ENCODE measurements at places on chromosomes 6 and 20.

- DNase-seq, result no peak
Observed at GRCh38 chr20:6953611-6954010, 186.1 kb downstream of the BMP2 start.

DNA sequence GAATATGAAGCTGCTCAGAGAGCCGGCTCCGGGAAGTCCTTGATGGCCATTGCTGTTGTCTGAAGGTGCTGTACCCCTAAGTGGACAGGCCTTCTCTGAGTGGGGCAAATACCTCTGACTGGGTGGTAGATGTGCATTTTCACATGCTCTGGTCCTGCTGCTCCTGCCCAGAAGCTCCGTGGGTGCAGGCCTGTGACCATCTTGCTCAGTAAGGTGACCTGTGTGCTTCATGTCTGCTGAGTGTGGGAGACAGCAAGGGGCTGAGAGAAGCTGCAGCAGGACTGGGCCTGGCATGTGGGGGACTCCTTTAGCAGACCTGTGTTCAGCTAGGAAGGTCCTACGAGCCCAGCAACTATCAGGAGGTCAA lies 5.0 kb downstream of the SPATA2 start:
- no peak for DNase-seq

DNA sequence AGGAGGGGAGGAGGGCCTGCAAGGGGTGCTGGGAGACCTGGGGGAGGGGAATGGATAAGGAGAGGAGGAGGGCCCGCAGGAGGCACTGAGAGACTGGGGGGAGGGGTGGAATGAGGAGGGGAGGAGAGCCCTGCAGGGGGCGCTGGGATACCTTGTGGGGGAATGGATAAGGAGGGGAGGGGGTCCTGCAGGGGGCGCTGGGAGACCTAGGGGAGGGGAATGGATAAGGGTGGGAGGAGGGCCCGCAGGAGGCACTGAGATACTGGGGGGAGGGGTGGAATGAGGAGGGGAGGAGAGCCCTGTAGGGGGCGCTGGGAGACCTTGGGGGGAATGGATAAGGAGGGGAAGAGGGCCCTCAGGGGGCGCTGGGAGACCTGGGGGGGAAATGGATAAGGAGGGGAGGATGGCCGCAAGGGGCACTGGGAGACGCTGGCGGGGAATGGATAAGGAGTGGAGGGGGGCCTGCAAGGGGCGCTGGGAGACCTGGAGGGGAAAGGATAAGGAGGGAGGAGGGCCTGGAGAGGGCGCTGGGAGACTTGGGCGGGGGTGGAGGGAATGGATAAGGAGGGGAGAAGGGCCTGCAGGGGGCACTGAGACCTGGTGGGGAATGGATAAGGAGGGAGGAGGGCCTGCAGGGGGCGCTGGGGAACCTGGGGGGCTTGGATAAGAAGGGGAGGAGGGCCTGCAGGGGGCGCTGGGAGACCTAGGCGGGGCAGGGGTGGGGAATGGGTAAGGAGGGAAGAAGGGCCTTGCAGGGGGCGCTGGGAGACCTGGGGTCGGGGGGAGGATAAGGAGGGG lies 1.3 kb upstream of the CTCFL start:
- DNase-seq, result no peak

DNA sequence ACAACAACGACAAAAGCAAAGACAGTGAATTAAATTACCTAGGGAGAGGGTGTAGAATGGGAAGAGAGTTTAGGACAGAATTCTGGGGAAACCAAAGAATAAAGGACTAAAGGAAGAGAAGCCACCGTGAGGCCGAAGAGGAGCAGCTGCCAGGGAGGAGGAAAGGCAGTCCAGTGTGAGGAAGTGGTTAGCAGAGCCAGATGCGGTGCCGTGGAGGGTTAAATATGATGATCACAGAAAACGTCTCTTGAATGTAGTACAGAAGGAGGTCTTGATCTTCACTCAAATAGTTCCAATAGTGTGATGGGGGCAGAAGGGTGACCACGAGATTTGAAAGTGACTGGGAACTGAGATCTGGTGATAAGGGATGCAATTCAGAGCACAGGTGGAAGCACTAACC lies 67.7 kb downstream of the TMEM244 start:
- DNase-seq, result no peak

DNA sequence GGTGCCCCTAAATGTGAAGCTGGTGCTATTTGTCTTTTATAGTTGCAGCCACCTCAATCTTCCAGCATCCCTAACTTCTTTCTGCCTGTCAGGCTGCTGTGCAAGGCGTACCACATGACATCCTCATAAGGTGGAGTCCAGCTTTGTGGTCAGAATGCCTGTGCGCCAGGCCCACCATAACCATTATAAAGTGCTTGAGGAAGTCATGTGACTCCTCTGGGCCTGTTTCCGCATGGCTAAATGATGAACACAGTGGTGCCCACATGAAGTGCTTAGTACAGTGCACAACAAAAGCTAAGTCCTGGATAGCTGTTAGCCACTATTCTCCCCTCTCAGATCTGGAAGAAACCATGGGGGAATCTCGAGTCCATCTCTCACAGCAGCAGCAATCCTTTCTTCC lies 75.6 kb downstream of the INSM1 start:
- DNase-seq, result no peak

DNA sequence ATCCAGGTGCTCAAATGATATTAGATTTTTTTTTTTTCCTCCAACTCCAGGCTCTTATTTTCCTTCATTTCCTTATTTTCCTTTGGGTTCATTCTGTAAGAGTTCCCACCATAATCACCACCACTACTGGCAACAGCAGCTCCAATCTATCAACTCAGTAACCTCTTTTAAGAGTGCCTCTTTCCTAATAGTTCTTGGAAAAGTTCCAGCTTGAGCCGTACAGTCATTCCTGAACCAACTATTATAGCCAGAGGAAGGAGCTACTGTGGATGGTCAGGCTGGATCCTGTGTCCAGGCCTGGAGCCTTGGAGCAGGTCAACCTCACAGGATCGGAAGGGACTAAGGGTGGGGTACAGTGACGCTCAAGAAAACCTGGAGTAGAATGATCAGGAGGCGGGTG lies 4.2 kb upstream of the ANGPT4 start:
- no peak for DNase-seq

- no peak for DNase-seq
Observed at GRCh38 chr6:145548933-145549648, 186.2 kb downstream of the EPM2A start.

DNA sequence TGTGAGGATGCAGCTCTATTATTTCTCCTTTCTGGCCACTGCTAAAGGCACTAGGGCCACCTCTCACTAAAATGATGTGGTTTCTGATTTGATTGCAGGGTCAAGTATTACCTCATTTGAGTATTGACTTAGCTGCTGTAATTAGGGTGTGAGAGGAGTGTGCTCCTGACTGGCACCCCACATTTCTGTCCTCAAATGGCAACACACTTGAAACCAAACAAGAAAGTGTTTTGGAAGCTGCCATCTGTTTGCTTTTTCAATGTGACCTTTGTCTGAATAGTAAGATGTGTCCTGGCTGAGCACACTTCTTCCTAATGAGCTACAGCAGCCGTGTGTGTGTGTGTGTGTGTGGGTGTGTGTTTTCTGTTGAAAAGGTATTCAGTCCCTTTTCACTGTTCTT lies 62.8 kb upstream of the SCP2D1 start:
- DNase-seq, result no peak

Data from stimulated activated CD4-positive, alpha-beta T cell treated with anti-CD3 and anti-CD28 coated beads, Interleukin-2, amount 100 ng/mL, for 4 hours (primary cell).